ENCODE measurements at places on chromosomes 4 and X.

DNA sequence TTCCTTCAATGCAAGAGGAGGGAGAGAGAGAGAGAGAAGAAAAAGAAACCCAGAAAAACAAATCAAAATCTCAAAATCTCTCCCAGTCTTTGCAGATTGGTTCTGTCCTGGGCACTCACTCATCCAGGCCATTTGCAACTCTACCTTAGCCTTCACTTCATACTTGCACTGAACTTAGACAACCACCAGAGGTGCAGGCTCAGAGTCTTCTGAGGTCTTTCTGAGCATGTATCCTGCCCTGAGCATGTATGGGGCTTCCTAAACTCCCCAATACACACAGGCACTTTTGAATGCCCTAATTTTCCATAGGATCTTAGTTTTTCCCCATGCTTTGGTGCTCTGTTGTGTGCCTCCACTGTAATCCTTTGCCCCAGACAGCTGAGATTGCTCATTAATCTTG lies 2.9 kb downstream of the CFI start:
- DNase-seq: no peak

GRCh38 chr4:99714179-99714578 lies 56.6 kb upstream of the C4orf54 start:
- DNase-seq: no peak

- no peak for DNase-seq
Observed at GRCh38 chrX:25006586-25007058, 9.1 kb downstream of the ARX start.

GRCh38 chrX:100663642-100664041 lies 19.6 kb downstream of the SRPX2 start:
- no peak for DNase-seq

- DNase-seq: no peak
Observed at GRCh38 chr4:188031751-188032150, 36.2 kb downstream of the ZFP42 start.

- DNase-seq: no peak
Observed at GRCh38 chr4:183348706-183349659, 26.8 kb upstream of the CLDN24 start.

- no peak for DNase-seq
Observed at GRCh38 chr4:117704721-117705120, 329.6 kb upstream of the NDST3 start.

DNA sequence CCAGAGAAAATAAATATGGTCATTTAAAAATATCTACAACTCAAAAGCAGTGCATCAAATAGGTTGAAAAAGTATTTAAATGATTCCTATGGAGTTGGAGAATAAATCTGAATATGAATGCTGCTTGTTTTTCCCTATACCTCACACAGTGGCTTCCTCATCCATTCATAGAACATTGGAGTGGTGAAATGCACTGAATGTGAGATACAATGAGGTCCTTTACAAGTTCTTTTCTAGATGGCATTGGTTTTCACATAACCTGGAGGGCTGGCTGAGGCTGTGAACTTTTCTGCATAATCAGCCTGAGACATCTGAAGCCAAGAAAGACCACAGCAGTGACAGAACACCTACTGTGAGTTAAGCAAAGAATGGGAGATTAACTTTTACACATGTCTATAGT lies 279.1 kb upstream of the NRK start:
- no peak for DNase-seq

- no peak for DNase-seq
Observed at GRCh38 chrX:71953946-71954345, 43.3 kb downstream of the NHSL2 start.

GRCh38 chrX:14616836-14617235 lies 87.5 kb downstream of the GLRA2 start:
- DNase-seq: no peak

DNA sequence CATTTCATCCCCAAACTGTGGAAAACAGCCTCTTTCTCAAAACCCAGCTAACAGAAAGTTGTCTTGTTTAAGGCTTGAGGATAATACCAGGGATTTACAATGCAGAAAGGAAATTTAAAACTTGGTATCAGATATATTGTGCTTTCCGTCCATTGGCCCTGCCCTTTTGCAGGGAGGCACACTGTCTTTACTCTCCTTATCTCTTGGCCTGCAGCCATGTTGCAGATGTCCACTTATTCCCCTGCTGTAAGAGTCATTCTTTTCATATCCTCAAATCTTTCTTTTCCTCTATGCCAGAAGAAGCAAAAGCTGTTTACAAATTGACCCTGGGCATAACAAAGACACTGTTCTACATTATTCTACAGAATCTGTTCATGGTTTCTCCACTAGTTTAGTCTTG lies 75.6 kb upstream of the DYNLT3 start:
- no peak for DNase-seq

DNA sequence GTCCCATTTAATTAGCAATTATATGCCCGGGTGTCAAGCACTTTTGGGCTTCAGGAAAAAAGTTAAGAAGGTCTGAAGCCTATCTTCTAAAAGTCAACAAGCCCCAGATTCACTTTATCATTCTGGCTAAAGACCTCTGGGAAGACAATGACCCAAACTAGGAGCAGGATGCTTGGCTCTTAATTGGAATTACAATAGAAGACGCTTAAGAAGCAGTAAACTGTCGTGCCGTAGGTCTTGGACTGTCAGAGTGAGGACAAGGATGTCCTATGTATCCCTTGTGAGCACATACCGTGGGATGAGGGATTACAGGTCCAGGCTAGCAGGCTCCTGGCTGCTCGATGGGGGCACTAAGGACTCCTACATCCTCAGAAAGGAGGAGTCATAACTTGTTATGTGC lies 3.2 kb upstream of the ARHGAP36 start:
- no peak for DNase-seq

DNA sequence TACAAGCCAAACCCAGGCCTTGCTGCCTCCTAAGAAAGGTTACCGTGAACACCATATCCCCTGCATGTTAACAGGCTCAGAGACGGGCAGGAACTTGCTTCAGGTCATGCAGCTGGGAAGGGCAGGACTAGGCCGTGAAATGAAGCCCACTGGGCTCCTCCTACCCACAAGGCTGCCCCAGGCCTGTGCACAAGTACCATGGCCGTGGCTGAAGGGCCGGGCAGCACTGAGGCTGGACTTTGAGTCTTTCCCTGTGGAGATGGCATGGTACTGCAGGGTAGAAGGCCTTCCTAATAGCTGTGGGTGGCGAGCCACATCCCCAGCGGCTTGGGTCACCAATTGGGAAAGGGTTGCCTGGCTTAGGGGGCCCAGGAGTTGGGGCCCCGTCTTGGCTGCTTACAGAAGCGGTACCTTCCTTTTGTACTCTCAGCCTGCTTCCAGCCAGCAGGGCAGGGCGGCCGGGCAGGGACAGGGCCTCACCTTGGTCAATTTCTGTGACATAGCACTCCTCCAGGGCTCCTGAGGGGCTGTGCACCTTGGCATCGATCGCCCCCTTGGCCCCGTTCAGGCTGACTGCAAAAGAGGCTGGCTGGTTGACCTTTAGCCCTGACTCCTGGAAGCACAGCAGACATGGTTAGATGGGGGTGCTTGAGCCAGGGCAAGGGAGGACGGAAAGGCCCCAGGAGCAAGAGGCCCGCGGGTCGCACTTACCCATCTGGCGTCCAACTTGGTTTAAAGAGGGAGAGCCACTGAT lies 23.8 kb downstream of the FLNA start:
- no peak for DNase-seq

DNA sequence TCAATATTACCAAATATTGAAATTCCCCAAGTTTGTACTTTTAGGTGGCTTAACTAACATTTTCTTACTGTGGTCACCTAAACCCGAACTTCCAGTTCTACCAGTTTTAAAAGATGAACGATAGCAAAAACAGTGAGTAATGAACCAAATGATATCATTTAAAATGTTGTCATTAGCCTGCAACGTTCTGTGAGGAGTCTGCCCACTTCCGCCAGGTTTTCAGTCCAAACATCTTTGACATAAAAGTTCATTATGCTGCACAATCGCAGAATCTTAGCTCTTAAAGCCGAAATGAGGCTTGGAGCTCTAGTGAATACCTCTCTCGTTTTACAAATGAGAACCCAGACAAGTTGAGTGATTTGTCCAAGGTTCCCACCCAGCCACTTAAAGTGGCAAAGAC lies 762 bp downstream of the PIGA start:
- DNase-seq: no peak
